ENCODE measurements at places on chromosomes 7 and 10. TPM values are rescaled to one million over a fixed set of nuclear protein-coding genes. Genes with fewer than 3 reads are reported as not detected.

The ACHE gene
- total RNA-seq = 4.0 TPM

The CDH23 gene
- 79.3 TPM for total RNA-seq

The KCNIP2 gene
- 5.7 TPM for total RNA-seq

The TEX36 gene
- total RNA-seq = not detected

The PLPP4 gene
- not detected for total RNA-seq

The FANK1 gene
- total RNA-seq = 6.3 TPM

The BTAF1 gene
- total RNA-seq = 55.4 TPM

The CCDC146 gene
- 11.7 TPM for total RNA-seq

The AKR1E2 gene
- 10.3 TPM for total RNA-seq

The BMI1 gene
- total RNA-seq = 51.4 TPM

The SLC35B4 gene
- 16.3 TPM for total RNA-seq

GRCh38 chr7:15352421-15353206 is 209.2 kb downstream of the AGMO start:
- DNase-seq = no peak

- DNase-seq = no peak
These were observed 435.8 kb downstream of the EXOC4 start for GRCh38 chr7:133688483-133689239.

- DNase-seq = no peak
These were observed 364.9 kb downstream of the SUGCT start for GRCh38 chr7:40499718-40500117.

DNA sequence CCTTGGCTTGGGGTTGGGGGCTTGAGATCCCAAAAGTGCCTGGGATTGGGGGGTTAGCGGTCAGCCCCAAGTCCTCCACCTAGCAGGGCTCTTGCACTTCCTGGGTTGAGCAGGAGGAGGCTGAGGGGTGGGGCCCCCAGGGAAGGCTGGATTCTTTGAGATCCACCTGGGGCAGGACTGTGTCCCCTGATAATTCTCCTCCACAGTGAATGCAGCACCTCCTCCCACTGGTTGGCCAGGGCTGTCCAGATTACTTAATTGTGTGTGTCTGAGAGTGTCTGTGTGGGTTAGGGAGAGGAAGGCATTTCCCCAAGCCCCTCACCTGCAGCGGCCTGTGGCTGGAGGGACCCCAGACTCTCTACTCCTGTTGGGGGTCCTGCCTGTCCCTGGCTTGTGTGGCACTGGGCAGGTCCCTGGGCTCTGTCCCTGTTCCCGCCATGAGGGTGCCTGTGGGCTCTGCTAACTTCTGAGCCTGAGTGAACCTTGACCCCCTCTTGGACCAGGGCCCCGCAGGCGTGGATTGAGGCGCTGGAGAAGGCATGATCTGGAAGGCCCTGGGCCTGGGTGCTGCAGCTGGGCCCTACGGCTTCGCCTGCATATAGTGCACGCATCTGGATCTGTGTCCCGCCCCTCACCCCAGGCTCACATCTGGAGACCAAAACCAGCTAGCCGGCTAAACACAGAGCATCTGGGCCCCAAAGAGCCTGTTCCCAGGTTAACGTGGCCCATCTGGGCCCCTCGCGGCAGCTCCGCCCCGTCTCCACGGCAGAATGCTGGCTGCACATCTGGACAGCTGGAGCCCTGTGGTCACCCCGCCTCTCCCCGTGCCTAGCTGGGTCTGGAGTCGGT is 10.4 kb downstream of the TMEM270 start:
- no peak for DNase-seq

DNA sequence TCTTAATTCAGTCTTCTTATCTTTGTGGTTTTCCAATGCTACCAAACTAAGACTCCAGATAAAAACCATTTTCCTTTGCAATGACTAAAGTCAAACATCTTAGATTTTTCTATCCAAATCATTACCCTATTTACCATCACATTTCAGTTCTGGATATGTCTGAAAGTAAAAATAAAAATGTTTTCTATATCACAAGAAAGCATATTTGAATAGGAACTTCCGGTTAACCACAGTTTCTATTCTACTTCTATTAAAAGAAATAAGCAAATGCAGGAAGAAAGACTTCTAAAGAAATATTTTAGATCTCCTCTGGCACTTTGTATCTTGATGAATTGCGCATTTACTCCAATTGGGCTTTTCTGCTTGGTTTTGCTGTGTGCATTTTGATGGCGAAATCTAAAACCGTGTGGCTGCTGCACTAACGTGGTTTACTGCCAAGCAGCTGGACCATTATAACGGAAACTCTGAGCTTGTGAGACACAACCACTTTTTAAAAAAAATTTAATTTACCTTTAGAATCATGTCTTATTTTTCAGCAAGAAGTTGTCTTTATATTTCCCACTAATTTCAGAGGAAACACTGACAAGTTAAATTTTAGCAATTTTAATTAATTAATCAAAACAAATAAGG is 146.1 kb downstream of the VPS50 start:
- no peak for DNase-seq

DNA sequence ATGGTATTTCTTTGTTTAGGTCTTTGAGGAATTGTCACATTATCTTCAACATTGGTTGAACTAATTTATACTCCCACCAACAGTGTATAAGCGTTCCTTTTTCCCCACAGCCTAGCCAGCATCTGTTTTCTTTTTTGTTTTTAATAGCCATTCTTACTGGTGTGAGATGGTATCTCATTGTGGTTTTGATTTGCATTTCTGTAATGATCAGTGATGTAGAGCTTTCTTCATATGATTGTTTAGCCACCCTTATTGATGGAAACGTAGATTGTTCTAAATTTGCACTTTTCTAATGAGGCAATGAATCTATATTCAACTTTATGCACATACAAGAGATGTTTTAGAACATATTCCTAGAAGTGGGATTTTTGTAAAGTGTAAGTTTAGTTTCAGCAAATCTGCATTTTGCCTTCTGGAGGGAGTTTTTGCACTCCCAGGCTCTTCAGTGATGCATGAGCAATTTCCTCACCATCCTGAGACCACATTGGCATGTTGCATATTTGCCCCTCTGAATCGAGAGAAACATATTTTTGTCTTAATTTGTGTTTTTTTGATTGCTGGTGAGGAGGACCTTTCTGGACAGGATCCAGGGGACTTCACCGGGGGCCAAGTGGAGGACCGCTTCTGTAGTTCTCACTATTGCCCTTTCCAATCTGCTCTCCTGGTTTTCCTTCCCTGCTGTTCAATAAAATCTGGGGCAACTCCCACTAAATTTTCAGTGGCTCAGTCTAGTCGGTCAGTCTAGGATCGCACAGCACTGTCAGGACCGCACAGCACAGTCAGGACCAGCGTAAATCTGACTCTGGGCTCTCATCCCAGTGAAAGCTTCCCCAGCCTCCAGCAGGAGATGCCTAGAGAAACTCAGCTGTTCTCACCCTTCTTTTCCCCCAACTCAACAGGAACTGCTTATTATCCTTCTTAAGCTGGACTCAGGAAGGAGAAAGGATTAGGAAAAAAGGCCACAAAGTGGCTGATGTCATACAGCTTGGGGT is 157.0 kb downstream of the PTPN20 start:
- DNase-seq = peak; percentile 20

DNA sequence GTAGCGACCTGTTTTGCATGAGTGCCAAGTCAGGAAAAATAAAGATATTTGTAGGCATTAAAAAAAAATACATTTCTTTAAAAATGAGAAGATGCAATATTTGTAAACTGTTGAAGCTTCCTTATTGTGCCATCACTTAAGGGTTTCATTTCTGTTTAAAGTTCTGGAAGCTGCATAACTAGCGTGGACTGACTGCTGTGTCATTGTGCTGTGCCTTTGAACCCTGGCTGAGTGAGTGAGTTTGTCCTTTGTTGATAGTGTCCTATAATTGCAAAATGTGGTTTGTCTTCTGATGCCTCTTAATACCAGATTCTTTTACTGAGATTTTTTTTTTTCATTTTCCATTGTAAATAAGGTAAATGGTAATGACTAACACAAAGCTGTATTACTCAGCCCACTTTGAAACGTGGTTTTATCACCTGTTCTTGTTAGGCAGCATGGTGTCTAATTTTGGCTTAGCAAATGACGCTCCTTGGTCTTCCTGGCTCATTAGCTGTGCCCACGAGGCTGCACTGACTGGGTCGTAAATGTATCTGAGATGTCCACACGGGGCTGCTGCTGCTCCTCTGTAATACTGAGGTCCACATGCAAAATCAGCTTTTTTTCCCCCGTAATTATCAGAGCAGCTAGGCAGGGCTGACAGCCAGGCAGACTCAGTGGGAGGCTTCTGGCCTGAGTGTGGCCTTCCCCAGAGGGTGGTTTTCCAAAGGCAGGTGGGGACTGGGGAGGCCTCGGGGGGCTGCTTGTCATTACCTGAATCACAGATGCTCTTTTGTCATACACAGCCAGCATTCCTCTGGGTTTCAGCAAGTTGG is 14.8 kb downstream of the ZSCAN25 start:
- no peak for DNase-seq

DNA sequence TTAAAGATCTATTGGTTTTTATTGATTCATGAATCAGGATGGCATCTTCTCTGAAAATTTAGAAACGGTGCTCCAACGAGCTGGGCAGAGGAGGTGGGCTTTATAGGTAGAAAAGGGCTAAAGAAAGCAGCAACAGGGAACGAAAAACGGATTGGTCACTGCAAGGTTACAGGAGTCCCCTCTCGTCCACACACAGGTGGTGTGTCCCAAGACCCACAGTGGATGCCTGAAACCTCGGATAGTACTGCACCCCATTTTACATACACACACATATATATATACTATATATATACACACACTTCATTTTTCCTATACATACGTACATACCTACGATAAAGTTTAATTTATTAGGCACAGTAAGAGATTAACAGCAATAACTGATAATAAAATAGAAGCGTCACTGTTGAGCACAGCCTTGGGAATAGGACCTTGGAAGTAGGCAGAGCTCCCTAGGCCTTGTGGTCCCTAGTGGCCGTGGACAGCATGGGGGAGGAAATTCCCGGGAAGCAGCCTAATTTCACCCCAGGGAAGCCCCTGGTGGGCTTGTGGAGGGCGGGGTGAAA is 737 bp upstream of the NUB1 start:
- no peak for DNase-seq

GRCh38 chr7:105154084-105154483 is 140.1 kb downstream of the KMT2E start:
- DNase-seq = no peak

DNA sequence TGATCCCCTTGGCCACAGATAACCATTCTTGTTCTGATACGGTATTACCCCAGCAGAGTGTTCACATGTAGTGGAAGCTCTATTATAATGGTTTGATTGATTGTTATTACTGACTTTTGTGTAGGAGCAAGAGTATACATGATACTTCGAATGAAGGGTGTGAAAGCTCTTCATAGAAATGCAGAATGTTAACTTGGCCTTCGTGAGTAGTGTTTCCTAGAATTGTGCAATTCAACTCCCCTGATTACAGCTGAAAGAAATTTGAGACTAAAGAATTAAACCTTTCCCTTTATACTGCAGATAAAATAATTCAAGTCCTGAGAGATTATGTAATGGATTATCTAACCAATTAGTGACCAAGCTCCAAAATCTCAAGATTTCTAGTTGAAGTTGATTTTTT is 38.2 kb downstream of the MKLN1 start:
- DNase-seq = no peak

DNA sequence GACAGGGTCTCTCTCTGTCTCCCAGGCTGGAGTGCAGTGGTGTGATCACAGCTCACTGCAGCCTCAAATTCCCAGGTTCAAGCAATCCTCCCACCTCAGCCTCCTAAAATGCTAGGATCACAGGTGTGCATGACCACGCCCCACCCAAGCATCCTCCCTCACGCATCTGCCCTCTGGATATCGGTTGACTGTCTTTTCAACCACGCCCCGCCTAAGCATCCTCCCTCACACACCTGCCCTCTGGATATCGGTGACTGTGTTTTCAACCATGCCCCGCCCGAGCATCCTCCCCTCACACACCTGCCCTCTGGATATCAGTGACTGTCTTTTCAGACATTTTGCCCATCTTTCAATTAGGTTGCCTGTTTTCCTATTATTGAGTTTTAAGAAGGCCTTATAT is 140.5 kb downstream of the MAD1L1 start:
- DNase-seq = no peak

- no peak for DNase-seq
These were observed 68.9 kb upstream of the INPP5A start for GRCh38 chr10:132468651-132469050.

DNA sequence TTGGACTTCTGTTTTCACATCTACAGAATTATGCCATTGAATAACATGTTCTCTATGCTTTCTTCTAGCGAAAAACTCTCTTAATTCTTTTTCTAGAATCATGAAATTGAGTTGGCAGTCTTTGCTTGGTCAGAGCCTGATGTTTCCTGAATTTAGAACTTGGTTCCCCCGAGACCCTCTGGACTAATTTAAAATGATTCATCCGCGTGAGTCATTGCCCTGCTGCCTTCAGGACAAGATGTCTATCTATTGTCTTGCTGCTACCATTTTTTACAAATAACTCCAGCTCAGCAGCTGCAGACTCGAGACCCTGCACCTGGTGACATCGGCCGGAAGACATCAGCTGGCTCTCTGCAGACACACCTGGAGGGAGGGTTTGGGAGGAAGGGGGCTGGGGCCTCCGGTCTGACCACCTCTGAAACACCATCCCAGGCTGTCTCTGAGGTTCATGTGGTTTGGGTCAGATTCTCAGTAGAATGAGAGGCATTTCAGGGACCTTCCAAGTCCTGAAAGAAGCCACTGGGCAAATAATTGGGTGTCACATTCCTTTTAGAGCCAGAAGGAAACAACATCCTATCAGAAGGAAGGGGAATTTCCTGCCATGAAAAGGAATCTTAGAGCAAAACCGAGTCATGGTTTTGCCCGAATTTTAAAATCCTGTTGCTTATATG is 20.9 kb upstream of the KLF6 start:
- peak; percentile 46 for DNase-seq

DNA sequence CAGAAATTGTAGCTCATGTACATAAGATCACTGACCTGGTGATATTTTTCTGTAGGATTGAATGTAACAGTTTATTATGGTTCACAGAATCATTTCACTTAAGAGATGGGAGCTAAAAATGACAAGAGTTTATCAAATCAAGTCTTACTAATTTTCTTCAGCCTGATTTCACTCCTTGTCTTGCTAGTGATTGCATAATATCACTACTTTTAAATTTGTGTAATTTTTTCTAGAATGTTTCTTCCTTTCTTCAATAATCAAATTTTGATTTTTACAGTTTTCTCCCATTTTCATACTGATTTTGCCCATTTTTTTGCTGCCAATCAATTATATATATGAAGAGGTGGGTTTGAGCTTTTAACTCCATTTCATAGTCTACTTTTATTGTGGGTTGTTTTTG is 68.8 kb upstream of the TMEM140 start:
- DNase-seq = no peak

- no peak for DNase-seq
These were observed 601.4 kb upstream of the MGMT start for GRCh38 chr10:128865436-128866195.

GRCh38 chr7:138746073-138746472 is 44.9 kb upstream of the SVOPL start:
- DNase-seq = no peak

GRCh38 chr7:39375047-39375873 is 190.9 kb upstream of the YAE1 start:
- no peak for DNase-seq

DNA sequence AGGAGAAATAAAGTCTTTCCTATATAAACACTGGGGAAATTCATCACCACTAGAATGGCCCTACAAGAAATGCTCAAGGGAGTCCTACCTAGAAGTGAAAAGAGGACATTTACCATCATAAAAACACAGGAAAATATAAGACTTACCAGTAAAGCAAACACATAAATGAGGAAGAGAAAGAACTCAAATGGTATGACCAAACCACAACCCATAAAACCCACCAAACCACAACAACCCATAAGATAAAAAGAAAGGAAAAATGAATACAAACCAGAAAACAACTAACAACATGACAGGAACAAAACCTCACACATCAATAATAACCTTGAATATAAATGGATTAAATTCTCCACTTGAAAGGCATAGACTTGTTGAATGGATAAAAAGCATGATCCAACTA is 71.9 kb upstream of the DIP2C start:
- no peak for DNase-seq
